Spinal cord (tissue), 10 donors: ENCODE measurements at places on chromosomes 11 and 22. TPM values are rescaled to one million over a fixed set of nuclear protein-coding genes. Genes with fewer than 3 reads are reported as not detected.

HEPN1 gene
- total RNA-seq: not detected

CHRNA10 gene
- 1.8 TPM for total RNA-seq

F2 gene
- 0.39 TPM for total RNA-seq

TUB gene
- total RNA-seq: 107 TPM

CFAP300 gene
- total RNA-seq: 6.5 TPM

CCDC89 gene
- total RNA-seq: 5.5 TPM

CRYBA4 gene
- not detected for total RNA-seq

DERL3 gene
- total RNA-seq: 0.50 TPM

VSTM5 gene
- 2.1 TPM for total RNA-seq

DNA sequence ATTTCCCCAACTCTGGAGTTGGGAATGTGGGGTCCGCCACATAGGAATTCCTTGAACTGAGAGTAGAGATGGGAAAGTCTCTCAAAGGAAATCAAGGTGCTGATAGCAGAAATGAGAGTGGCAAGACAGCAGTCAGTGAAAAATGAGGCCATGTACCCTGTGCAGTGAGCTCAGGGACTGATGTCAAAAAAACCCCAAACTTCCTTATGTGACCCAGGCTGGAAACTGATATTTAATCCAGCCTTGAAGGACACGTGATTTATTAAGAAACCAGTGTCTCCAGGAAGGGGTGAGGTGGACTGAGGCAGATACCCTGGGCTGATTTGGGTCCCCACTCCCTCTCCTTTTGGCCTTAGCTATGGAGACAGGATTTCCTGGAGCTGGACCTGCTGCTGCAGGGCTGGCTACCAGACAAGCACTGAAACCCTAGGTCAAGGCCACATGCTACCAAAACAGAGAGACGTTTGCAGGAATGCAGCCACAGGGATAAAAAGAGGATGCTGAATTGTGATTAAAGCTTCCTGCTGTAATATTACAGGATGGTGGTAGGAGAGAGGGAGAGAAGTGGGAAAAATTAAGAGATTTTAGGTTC is 25.3 kb upstream of the FCHSD2 start:
- no peaks in the 10 kb centered on the region for H3K4me1 ChIP-seq
- no peaks in the 10 kb centered on the region for H3K36me3 ChIP-seq
- no peaks in the 10 kb centered on the region for H3K27me3 ChIP-seq

DNA sequence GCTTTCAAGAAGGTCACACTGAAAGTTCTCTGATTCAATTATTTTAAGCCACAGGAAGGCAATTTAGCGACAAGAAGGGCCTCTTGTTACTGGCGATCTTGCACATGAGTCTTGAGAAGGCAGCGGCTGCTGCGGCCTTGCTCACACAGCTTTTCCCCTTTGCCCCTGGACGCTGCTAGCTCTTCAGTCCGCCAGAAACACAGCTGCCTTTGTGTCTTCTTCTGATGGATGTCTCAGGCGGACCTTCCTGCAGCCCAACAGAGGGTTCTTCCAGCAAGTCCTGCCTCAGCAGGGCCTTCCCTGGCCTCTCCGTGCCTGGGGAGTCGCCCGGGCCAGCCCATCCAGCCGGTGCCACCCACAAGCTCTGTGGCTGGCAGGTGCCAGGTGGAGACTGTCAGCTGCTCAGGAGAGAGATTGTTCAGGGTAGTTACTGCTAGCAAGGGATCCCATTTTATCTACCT is 59.4 kb downstream of the PKNOX2 start:
- no peaks in the 10 kb centered on the region for H3K27me3 ChIP-seq
- no peak overlapping the region for H3K4me3 ChIP-seq
- DNase-seq: peak; percentile 64
- peaks cover 48% of the 10 kb centered on the region for H3K4me1 ChIP-seq
- peak overlapping the region; percentile 64 for H3K27ac ChIP-seq
- H3K36me3 ChIP-seq: peaks cover 9% of the 10 kb centered on the region

DNA sequence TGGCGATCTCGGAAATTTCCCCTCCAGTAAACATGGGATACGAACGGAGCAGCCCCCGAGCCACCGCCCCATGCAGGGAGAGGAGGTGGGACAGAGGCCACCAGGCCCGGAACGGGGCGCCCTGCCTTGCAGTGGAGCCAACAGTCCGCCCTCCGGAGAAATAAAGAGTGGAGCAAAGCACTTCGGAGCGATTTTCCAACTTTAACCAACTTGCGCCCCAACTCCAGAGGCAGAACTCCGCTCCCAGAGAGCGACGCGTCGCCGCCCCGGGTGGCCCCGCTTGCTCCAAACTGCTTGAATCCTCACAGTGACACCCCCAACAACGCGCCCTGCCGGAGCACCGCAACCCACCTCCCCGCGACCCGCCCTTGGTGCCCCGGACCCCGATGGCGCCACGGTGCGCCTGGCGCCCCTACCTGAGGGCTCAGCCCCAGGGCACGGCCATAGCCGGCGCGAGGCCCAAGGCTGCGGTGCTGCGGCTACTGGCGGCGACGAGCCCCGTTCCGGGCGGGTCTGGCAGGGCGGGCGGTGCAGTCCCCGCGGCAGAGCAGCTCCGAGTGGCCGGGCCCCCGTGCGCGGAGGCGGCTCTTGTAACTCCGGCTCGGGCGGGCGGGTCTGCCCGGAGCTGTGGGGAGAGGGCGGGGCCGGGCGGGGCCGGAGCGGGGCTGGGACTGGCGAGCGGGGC is at the start of gene AHNAK:
Gene AHNAK, minus strand, starts transcription at position 563 of the 685 bp plus-strand sequence. CDS start 10,708 bp downstream, outside the sequence.
- peaks cover 73% of the 10 kb centered on the region for H3K4me1 ChIP-seq
- DNase-seq: no peak
- no peaks in the 10 kb centered on the region for H3K36me3 ChIP-seq
- H3K4me3 ChIP-seq: peak within 1 kb of the TSS; percentile 73

DNA sequence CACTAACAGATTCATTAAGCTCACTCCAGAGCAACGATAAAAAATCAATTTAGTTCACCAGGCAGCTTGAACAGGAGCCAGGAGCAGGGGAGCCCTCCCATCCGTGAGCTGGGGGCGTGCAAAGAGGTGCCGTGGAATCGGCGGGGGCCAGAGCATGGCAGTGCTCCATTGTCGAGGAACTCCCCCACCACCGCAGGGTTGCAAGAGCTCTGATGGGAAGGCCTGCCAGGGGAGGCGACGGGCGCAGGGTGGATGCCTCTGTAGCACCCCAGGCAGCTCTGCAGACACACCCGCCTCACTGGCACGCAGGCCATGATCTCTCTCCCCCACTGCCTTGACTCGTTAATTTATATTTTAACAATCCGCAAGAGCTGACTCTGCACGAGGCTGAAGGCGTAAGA is 433.2 kb downstream of the MIAT start:
- peak; percentile 90 for DNase-seq
- peaks cover 25% of the 10 kb centered on the region for H3K4me1 ChIP-seq
- H3K4me3 ChIP-seq: no peak overlapping the region
- peaks cover 3% of the 10 kb centered on the region for H3K27me3 ChIP-seq

DNA sequence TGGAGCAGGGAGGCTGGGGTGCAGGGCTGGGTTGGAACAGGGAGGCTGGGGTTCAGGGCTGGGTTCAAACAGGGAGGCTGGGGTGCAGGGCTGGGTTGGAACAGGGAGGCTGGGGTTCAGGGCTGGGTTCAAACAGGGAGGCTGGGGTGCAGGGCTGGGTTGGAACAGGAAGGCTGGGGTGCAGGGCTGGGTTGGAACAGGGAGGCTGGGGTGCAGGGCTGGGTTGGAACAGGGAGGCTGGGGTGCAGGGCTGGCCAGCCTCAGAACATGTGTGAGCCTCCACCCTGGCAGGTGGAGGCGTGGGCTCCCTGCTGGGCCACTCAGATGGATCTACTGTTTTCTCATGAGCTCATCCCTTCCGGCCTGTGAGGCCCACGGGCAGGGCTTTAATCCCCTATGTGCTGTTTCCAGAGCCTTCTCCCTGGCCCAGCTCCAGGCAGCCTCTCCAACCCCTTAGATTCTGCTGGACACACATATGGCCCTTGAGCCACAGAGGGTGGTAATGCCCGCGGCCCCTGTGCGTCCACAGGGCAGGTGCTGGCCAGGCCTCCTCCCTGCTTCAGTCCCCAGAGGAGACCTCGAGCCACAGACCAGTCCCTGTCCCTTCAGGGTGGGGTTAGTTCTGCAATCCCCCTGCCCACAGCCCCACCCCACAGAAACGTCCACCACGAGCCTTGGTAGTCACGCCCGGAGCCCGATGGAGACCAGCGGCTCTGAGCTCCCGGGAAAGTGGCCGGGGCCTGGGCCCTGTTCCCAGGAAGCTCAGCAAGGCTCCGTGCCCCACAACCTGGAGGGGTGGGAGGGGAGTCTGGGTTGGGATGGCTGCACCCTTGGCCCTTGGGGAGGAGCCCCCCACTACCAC is 197.9 kb downstream of the BRD1 start:
- peaks cover 7% of the 10 kb centered on the region for H3K27me3 ChIP-seq
- no peak overlapping the region for H3K27ac ChIP-seq
- H3K4me3 ChIP-seq: no peak overlapping the region
- peaks cover 47% of the 10 kb centered on the region for H3K4me1 ChIP-seq
- H3K36me3 ChIP-seq: no peaks in the 10 kb centered on the region

DNA sequence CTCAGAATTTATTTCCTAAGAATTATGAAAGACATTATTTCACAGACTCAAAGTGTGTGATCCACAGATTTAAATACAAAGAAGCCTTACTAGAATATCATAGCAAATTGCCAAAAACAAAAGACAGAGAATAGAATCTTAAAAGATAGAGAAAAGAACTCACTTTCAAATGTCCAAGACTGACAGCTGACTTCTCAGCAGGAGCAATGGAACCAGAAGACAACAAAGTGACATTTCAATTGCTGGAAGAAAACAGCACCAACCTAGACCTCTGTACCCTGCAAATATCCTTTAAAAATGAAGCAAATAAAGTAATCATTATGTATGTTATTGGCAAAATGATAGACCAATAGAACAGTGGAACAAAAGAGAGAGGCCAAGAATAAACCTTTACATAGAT is 109.2 kb downstream of the TTC17 start:
- H3K27me3 ChIP-seq: no peaks in the 10 kb centered on the region
- H3K27ac ChIP-seq: no peak overlapping the region
- H3K36me3 ChIP-seq: peaks cover 5% of the 10 kb centered on the region
- no peaks in the 10 kb centered on the region for H3K4me1 ChIP-seq
- DNase-seq: no peak

DNA sequence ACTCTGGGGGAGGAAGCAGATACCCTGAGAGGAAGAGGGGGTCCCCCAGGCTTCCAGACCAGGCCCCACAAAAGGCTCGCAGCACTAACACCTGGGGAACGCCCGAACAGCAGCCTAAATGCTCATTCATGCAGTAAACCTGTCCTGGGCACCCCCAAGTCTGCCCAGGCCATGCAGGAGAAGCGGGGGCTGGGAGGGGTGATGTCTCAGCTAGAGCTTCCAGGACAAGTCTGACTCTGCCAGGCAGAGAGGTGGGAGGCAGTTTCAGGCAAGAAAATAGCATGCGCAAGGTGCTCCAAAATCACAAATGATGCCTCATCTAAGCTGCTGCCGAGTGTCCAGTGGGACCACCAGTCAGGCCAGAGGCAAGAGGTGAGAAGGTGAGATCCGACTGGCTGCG is 14.6 kb downstream of the CABP7 start:
- H3K27me3 ChIP-seq: no peaks in the 10 kb centered on the region
- no peak overlapping the region for H3K4me3 ChIP-seq
- H3K4me1 ChIP-seq: peaks cover 37% of the 10 kb centered on the region
- peaks cover 83% of the 10 kb centered on the region for H3K36me3 ChIP-seq

GRCh38 chr11:70876685-70877084 is 375.7 kb downstream of the SHANK2 start:
- H3K36me3 ChIP-seq: no peaks in the 10 kb centered on the region
- no peak overlapping the region for H3K27ac ChIP-seq
- no peaks in the 10 kb centered on the region for H3K27me3 ChIP-seq
- no peak for DNase-seq
- H3K4me1 ChIP-seq: peaks cover 21% of the 10 kb centered on the region

DNA sequence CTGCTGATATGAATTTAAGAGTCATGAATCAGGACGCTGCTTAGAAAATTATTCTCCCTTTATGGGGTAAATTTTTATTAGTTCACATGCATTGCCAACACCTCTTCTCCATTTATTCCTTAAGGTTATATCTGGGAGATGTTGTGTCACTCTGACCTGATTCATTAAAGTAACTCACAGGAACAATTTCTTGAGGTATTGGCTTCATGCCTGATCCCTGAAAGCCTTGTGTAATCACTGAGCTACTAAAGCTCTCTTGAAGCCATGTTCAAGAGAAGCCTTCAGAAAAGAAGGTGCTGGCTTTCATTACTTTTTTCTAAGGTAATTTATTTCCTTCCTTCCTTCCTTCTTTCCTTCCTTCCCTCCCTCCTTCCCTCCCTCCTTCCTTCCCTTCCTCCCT is 420.6 kb downstream of the RAB38 start:
- H3K36me3 ChIP-seq: no peaks in the 10 kb centered on the region
- H3K27ac ChIP-seq: no peak overlapping the region
- DNase-seq: no peak
- H3K4me1 ChIP-seq: no peaks in the 10 kb centered on the region
- H3K27me3 ChIP-seq: no peaks in the 10 kb centered on the region
- H3K4me3 ChIP-seq: no peak overlapping the region

DNA sequence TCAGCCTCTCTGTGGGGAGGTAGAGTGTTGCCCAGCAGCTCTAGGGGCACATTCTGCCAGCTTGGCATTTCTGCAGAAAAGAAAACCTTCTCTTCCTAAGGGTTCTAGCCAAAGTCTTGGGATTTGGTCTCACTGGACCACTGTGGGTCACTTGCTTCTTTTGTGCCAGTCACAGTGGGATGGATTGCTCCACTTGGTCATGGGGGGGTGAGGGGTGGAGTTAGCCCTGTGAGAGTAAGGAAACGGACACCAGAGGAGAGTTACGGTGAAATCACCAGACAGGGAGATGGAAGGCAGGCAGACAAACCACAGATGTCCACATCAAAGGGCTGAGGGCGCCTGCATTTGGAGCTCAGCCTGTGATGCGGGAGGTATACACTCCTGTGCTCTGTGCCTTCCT is 10.8 kb downstream of the SGSM1 start:
- H3K27me3 ChIP-seq: no peaks in the 10 kb centered on the region
- DNase-seq: no peak
- peaks cover 15% of the 10 kb centered on the region for H3K36me3 ChIP-seq

- no peaks in the 10 kb centered on the region for H3K27me3 ChIP-seq
- H3K36me3 ChIP-seq: no peaks in the 10 kb centered on the region
- H3K4me1 ChIP-seq: no peaks in the 10 kb centered on the region
- no peak overlapping the region for H3K27ac ChIP-seq
- no peak overlapping the region for H3K4me3 ChIP-seq
- DNase-seq: no peak
Observed at GRCh38 chr11:11387622-11388305, 34.7 kb upstream of the CSNK2A3 start.

- no peaks in the 10 kb centered on the region for H3K27me3 ChIP-seq
- no peaks in the 10 kb centered on the region for H3K36me3 ChIP-seq
- no peak for DNase-seq
- H3K4me1 ChIP-seq: no peaks in the 10 kb centered on the region
Observed at GRCh38 chr22:22109693-22110466, 127.3 kb upstream of the TOP3B start.

DNA sequence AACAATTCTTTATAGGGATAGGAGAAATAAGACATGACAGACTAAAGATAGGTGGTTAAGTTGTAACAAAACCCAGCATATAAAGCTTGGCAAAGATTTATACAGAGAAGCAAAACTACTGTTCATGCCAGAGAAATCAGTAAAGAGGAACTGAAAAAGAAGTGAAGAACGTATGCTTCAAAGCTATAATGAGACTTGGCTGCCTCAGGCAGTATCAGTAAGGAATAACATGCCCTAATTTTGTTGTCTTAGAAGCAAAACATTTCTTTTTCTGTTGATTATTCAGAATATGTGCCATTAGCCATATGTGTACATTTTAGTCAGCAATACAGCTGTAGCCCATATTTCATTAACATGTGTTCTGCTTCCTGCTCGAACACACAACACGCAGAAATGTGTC is 403.2 kb downstream of the NELL1 start:
- no peaks in the 10 kb centered on the region for H3K36me3 ChIP-seq
- DNase-seq: no peak
- H3K4me3 ChIP-seq: no peak overlapping the region
- no peak overlapping the region for H3K27ac ChIP-seq
- no peaks in the 10 kb centered on the region for H3K27me3 ChIP-seq
- H3K4me1 ChIP-seq: no peaks in the 10 kb centered on the region
